ENCODE measurements at places on chromosomes 5 and 9.

GRCh38 chr9:128456613-128457061 is 831 bp downstream of the ODF2 start:
- DNase-seq: peak; percentile 78

DNA sequence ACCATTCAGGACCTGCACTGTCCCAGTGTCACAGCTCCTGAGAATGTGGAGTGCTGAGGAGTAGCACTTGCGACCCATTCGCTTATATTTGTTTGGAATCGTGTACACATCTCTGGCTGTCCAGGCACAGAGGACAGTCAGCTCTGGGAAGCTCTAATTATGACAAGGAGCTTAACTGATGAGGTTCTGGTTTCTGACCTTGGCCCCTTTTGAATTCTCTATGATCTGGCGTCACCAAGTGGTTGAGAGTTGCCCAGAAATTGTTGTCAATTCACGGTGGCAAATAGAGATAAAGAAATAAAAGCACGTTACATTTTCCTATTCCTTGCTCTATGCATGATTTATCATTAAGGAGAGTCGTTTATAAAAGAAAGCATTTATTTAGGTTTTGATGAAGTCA is 34.9 kb upstream of the LECT2 start:
- no peak for DNase-seq

- peak; percentile 31 for DNase-seq
Measured at GRCh38 chr5:108303611-108304010, 78.3 kb downstream of the FBXL17 start.

GRCh38 chr9:4668604-4669003 is 2.3 kb upstream of the SPATA6L start:
- no peak for DNase-seq

GRCh38 chr9:72454871-72455491 is 66.4 kb upstream of the TMC1 start:
- no peak for DNase-seq

- DNase-seq: peak; percentile 73
Measured at GRCh38 chr9:112224401-112225289, 49.5 kb upstream of the SUSD1 start.

- peak; percentile 57 for DNase-seq
Measured at GRCh38 chr5:142014911-142015584, 2.2 kb upstream of the GNPDA1 start.

- DNase-seq: no peak
Measured at GRCh38 chr5:92852219-92852618, 728.8 kb downstream of the NR2F1-AS1 start.

DNA sequence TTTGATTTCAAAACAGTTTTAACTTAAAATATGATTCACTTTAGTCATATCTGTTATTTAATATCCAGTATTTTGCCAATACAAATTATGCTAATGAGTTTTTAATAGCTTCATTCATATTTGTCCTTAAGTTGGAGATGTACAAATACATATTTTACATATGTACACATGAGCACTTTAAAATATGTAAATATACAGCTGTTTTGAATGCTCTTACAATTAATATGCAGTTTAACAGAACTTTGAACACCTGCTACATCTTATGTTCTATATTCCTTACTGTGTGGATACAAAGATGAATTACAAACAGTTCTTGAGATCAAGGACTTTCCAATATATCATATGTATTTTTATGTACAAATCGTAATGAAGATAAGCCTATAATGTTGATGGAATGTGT is 74.0 kb downstream of the CHSY3 start:
- no peak for DNase-seq

DNA sequence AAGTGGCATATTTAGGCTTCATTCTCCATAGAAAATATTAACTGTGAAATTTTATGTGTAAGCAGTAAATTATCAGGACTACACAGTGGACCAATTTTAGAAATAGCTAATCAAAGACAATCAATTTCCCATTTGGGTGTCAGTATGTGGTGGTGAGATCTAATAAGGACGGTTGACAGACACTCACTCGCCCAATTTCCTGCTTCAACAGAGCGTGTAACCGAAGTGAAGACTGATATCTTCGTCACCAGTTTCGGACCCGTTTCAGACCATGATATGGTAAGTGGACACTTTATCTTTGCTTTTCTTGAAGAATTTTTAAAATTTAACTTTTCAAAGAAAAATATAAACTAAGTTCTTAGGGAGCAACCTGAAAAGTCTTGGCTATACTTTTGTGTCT is 17.6 kb downstream of the GABRA1 start:
- DNase-seq: no peak

GRCh38 chr9:35517131-35517530 is 27.2 kb downstream of the RUSC2 start:
- DNase-seq: peak; percentile 32

DNA sequence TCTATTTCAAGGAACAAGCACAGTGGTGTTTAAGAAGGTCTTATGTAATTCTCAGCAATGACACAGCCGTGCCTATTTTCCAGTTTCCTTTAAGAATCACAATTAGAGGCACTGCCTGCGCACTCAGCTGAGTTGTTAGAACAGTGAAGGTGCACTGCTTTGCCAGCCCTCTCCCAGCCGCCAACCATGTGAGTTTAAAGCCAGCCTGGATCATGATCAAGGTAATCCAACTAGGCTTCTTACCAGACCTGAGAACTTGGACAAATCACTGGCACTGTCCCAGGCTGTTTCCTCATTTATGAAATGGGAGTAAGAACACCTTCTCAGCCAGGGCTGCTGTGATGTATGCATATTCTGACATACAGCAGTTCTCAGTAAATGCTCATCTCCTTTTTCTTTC is 99.6 kb downstream of the ASTN2 start:
- no peak for DNase-seq

GRCh38 chr9:128911529-128912035 is 9.2 kb upstream of the PHYHD1 start:
- DNase-seq: peak; percentile 71

Measured in HCEC 1CT (cell line).